ENCODE measurements at places on chromosomes 5 and 9. TPM values are rescaled to one million over a fixed set of nuclear protein-coding genes. Genes with fewer than 3 reads are reported as not detected.

Gene PCDHB6
- total RNA-seq = 1.4 TPM

Gene NFX1
- 38.3 TPM for total RNA-seq

Gene SMIM33
- not detected for total RNA-seq

Gene PTGR1
- total RNA-seq = 68.2 TPM

Gene ZNF618
- 4.6 TPM for total RNA-seq

Gene SPATA31E1
- not detected for total RNA-seq

Gene OR1Q1
- total RNA-seq = not detected

Gene C5orf58
- 0.80 TPM for total RNA-seq

Gene AK8
- total RNA-seq = 0.66 TPM

Gene TEK
- 15.2 TPM for total RNA-seq

DNA sequence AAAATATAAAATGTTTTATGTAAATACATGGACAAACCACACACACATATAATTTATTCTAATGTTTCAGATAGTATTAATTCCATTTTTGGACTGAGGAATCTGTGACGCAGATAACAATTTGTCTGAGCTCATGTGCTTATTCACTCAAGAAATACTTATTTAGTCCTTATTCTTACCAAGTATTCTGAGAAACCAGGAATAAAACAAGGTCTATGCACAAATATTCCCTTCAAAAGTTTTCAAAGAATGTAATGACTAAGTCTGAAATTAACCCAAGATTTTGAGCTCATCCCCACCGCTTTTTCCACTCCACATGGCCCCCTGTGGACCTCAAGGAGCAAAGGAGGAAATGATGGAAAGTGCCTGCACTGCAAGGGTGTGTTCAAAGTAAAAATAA, 1022.3 kb downstream of the EFNA5 start:
- no peak overlapping the region for H3K27ac ChIP-seq
- no peaks in the 10 kb centered on the region for H3K4me1 ChIP-seq
- no peaks in the 10 kb centered on the region for H3K27me3 ChIP-seq
- H3K4me3 ChIP-seq = no peak overlapping the region
- DNase-seq = no peak
- H3K36me3 ChIP-seq = no peaks in the 10 kb centered on the region

GRCh38 chr9:3648722-3649246, 123.0 kb upstream of the RFX3 start:
- no peak overlapping the region for H3K4me3 ChIP-seq
- no peaks in the 10 kb centered on the region for H3K36me3 ChIP-seq
- H3K4me1 ChIP-seq = no peaks in the 10 kb centered on the region
- no peak for DNase-seq
- H3K27me3 ChIP-seq = no peaks in the 10 kb centered on the region

GRCh38 chr9:107188376-107188775, 94.7 kb upstream of the RAD23B start:
- H3K4me1 ChIP-seq = no peaks in the 10 kb centered on the region
- H3K27ac ChIP-seq = no peak overlapping the region
- H3K27me3 ChIP-seq = no peaks in the 10 kb centered on the region
- H3K4me3 ChIP-seq = no peak overlapping the region
- no peaks in the 10 kb centered on the region for H3K36me3 ChIP-seq

GRCh38 chr5:77971776-77972468, 195.8 kb upstream of the TBCA start:
- H3K36me3 ChIP-seq = no peaks in the 10 kb centered on the region
- no peak for DNase-seq
- no peaks in the 10 kb centered on the region for H3K27me3 ChIP-seq
- H3K4me3 ChIP-seq = peak overlapping the region; percentile 67
- H3K27ac ChIP-seq = no peak overlapping the region
- no peaks in the 10 kb centered on the region for H3K4me1 ChIP-seq

GRCh38 chr9:89137542-89138462, 40.8 kb downstream of the SHC3 start:
- H3K27me3 ChIP-seq = no peaks in the 10 kb centered on the region
- H3K4me1 ChIP-seq = no peaks in the 10 kb centered on the region
- H3K4me3 ChIP-seq = no peak overlapping the region
- peak; percentile 42 for DNase-seq

GRCh38 chr9:121189660-121190059, 12.0 kb downstream of the RAB14 start:
- no peak for DNase-seq
- H3K27me3 ChIP-seq = no peaks in the 10 kb centered on the region
- no peaks in the 10 kb centered on the region for H3K36me3 ChIP-seq

GRCh38 chr5:154143211-154143641, 47.3 kb upstream of the GALNT10 start:
- no peaks in the 10 kb centered on the region for H3K4me1 ChIP-seq
- no peaks in the 10 kb centered on the region for H3K36me3 ChIP-seq
- DNase-seq = no peak
- no peaks in the 10 kb centered on the region for H3K27me3 ChIP-seq

GRCh38 chr5:69368458-69369339, 621 bp downstream of the AK6 start:
- peak overlapping the region; percentile 99 for H3K27ac ChIP-seq
- H3K4me1 ChIP-seq = no peaks in the 10 kb centered on the region
- H3K4me3 ChIP-seq = peak overlapping the region; percentile 81

GRCh38 chr5:10157085-10157669, 92.5 kb downstream of the ATPSCKMT start:
- H3K27ac ChIP-seq = no peak overlapping the region
- H3K4me3 ChIP-seq = no peak overlapping the region
- H3K27me3 ChIP-seq = no peaks in the 10 kb centered on the region

DNA sequence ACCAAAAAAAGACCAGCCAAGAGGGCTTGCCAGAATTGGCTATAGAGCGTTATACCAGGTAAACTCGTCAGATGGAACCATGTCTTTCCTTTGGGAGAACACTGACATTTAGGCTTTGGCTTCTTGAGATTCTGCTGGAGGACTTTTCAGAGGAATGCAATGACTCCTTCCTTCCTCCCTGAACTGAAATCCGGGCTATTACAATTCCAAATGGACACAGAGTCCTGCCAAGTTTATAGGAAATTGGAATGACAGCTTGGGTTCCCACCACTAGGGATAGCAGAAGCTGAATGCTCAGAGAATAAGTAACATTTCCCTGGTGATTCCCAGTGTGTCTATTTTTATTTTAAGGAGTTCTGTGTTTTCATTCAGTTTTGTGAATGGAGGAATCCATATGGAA, 143.0 kb downstream of the FGF1 start:
- no peak for DNase-seq
- peak overlapping the region; percentile 3 for H3K27ac ChIP-seq
- H3K4me3 ChIP-seq = no peak overlapping the region
- H3K4me1 ChIP-seq = no peaks in the 10 kb centered on the region
- no peaks in the 10 kb centered on the region for H3K36me3 ChIP-seq

- H3K4me1 ChIP-seq = no peaks in the 10 kb centered on the region
- no peak overlapping the region for H3K4me3 ChIP-seq
- DNase-seq = no peak
- H3K27me3 ChIP-seq = no peaks in the 10 kb centered on the region
- no peak overlapping the region for H3K27ac ChIP-seq
Observed at GRCh38 chr5:93626801-93627200, 43.8 kb downstream of the NR2F1 start.

GRCh38 chr5:41218929-41219657, 5.8 kb upstream of the C6 start:
- no peak overlapping the region for H3K4me3 ChIP-seq
- no peak for DNase-seq
- peak overlapping the region; percentile 69 for H3K27ac ChIP-seq
- no peaks in the 10 kb centered on the region for H3K4me1 ChIP-seq
- H3K27me3 ChIP-seq = no peaks in the 10 kb centered on the region

DNA sequence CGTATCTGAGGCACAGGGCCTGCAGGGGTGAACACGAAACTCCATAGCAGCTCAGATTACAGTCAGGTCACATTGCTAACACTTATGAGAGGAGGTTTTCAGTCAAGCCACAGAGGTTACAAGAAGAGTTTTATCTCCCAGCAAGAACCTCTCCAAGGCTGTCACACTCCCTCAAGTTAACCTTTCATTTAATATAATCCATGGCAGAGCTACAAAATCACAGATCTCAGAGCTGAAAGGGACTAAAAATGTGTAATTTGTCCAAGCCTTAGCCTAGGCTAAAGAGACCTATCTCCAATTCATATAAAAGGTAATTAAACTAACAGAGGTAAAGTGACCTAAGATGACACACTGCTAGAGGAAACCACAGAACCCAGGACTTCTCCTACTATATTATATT, 57.2 kb downstream of the MLANA start:
- H3K4me3 ChIP-seq = no peak overlapping the region
- H3K27ac ChIP-seq = no peak overlapping the region
- DNase-seq = no peak
- no peaks in the 10 kb centered on the region for H3K4me1 ChIP-seq
- no peaks in the 10 kb centered on the region for H3K27me3 ChIP-seq

- DNase-seq = no peak
- H3K27me3 ChIP-seq = no peaks in the 10 kb centered on the region
- H3K4me1 ChIP-seq = no peaks in the 10 kb centered on the region
Observed at GRCh38 chr5:65721050-65721719, 724 bp downstream of the SGTB start.

- no peaks in the 10 kb centered on the region for H3K36me3 ChIP-seq
- no peak overlapping the region for H3K4me3 ChIP-seq
- H3K27ac ChIP-seq = no peak overlapping the region
- DNase-seq = no peak
Observed at GRCh38 chr5:45795458-45795857, 99.3 kb upstream of the HCN1 start.

GRCh38 chr9:80407220-80407619, 835.5 kb downstream of the TLE4 start:
- H3K4me1 ChIP-seq = no peaks in the 10 kb centered on the region
- H3K4me3 ChIP-seq = no peak overlapping the region
- no peaks in the 10 kb centered on the region for H3K36me3 ChIP-seq
- no peaks in the 10 kb centered on the region for H3K27me3 ChIP-seq
- DNase-seq = no peak

- no peaks in the 10 kb centered on the region for H3K36me3 ChIP-seq
- no peak overlapping the region for H3K4me3 ChIP-seq
- H3K4me1 ChIP-seq = no peaks in the 10 kb centered on the region
Observed at GRCh38 chr5:112226215-112226614, 192.9 kb downstream of the EPB41L4A start.

- no peaks in the 10 kb centered on the region for H3K36me3 ChIP-seq
- H3K27ac ChIP-seq = no peak overlapping the region
- DNase-seq = no peak
- no peak overlapping the region for H3K4me3 ChIP-seq
Observed at GRCh38 chr5:95938347-95938746, 23.3 kb downstream of the ELL2 start.

DNA sequence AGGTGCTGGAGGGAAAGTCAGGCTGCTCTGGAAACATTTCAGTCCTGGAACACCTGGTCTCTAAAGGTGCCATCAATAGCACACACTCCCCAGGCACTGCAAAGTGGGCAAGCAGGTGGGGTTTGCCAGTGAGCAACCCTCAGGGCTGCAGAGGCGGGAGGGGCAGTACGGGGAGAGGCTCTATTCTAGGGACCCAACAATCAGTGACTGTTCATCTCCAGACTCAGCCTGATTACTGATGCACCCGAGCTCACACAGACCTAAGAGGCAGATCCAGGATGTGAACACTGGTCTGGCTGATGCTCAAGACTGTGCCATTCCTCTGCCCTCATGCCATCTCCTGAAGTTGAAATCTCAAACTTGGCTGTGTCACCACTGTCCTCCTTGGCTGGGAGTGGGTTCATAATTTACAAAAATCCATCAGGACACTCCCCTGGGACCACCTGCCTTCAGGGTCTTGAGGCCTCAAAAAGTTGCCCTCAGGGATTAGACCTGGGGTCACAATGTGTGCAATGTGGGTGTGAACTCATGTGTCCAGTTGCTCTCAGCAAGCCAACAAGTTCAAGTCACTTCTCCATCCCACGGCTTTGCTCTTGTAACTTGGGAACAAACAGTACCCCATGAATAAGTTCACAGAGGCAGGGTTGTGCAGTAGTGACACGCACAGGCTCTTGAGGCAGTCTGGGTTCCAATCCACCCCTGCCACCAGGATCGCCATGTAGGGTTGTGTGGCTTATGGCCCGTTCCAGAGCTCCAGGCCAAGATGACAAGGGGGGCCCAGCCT, 19.9 kb upstream of the KCNMB1 start:
- no peaks in the 10 kb centered on the region for H3K36me3 ChIP-seq
- no peak overlapping the region for H3K27ac ChIP-seq
- no peak for DNase-seq
- no peaks in the 10 kb centered on the region for H3K4me1 ChIP-seq

GRCh38 chr9:68683433-68683832, 21.6 kb upstream of the PIP5K1B start:
- DNase-seq = no peak
- no peaks in the 10 kb centered on the region for H3K36me3 ChIP-seq
- no peaks in the 10 kb centered on the region for H3K4me1 ChIP-seq
- no peak overlapping the region for H3K4me3 ChIP-seq
- no peaks in the 10 kb centered on the region for H3K27me3 ChIP-seq
